NCI-H1105 treated with DMSO at 0.1 percent for 48 hours (cell line): ENCODE measurements at places on chromosomes 6 and 20.

- no peak for DNase-seq
Observed at GRCh38 chr6:34901930-34902329, 12.9 kb downstream of the ANKS1A start.

DNA sequence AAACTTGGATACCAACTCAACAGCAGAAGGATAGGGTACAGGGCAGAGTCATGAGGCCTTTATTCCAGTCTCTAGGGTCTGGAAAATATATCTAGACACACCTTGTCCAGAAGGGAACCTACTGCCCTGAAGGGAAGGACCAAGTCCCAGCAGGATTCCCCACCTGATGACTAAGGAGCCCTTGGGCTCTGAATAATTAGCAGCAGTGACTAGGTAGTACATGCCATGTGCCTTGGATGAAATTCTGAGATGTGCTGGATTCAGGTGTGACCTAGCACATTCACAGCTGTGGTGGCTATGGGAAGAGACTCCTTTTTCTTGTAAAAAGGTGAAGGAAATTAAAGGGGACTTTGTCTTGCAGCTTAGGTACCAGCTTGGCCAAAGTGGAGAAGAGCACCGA lies 364.3 kb upstream of the PTCHD4 start:
- DNase-seq = no peak

DNA sequence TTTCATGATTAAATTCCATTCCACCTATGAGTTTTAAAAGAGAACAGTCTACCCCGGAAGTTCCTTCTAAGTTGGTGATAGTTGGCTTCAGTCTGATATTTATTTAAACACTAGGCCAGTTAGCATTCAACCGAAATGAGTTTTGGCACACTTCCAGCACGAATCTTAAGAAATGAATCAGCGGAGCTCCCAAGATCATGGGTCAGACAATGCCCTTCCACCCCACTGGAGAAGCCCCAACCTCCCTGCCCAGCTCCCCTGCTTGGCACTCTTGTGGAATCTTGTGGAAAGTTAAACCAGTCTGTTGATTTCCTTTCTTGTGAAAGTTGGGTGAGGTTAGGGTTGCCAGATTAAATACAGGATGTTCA lies 64.3 kb downstream of the MKKS start:
- no peak for DNase-seq

DNA sequence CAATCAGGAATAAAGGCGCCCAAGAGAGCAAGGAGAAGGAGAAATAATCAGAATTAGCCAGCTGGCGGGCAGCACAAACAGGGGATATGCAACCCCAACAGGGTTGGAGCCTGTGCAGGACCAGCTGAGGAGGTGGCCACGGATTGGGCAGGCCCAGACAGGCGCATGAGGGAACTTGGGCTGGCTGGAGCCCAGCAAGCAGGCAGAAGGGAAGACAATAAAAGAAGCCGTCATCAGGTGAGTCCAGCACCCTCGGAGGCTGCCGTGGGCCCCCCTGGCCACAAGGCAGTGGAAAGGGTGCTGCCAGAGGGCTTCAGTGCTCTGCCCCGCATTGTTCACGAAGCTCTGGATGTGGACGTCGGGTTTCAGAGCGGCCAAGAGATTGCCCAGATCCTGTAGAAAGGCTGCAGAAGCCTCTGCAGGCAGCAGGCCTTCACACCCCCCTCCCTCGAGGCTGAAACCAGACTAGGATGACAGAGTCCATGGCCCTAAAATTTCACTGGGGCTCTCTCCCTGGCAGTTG lies 28.4 kb upstream of the MAFB start:
- DNase-seq = peak; percentile 36

GRCh38 chr6:133804265-133804664 lies 84.6 kb upstream of the TCF21 start:
- no peak for DNase-seq

- DNase-seq = no peak
Observed at GRCh38 chr6:124888581-124889371, 73.5 kb upstream of the RNF217 start.

DNA sequence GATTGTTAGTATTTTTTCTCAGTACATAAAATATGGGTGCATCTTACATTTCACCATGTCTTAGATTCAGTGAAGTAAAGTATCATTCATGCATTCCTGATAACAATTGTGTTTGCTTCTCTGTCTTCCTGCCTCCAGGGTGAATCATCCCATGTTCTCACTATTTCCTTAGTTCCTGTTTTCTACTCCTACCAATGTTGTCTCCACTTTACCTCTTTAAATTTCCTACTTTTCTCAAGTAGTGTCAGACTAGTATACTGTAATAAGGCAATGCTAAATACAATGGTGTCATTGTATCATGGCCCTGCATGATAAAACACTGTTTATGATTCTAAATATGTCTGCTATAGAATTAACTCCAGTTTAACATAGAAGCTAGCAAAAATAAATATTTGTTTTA lies 37.4 kb upstream of the GABRR1 start:
- DNase-seq = no peak

DNA sequence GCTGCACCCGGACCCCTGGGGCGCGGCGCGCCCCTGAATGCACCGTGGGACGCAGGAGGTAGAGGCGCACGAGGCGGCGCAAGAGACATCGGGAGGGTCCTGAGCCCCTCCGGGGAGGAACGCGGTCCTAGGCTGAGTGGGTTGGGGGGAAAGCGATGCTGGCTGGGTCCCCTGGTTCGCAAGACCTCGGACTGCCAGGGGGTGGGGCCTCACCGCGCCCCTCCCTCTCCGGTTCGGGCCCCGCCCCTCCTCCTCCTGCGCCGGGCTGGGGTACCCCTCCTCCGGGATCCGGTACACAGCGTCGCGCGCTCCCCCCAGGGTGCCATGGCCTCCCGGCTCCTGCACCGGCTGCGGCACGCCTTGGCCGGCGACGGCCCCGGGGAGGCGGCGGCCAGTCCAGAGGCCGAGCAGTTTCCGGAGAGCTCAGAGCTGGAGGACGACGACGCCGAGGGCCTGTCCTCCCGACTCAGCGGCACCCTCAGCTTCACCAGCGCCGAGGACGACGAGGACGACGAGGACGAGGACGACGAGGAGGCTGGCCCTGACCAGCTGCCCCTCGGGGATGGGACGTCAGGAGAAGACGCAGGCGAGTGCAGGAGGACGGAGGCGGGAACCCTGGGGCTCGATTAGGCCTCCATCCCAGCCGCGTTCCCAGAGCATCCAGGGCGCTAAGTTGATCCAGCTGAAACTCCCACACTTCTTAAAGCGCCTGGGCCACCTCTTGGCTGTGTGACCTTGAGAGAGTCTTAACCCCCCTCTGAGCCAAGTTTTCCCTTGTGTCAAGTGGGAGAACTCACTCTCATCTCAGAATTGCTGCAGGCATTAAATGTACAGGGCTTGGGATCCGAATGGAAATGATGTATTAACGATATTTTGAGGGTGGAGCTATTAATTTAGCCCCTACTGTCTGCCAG lies 541 bp downstream of the SNX21 start:
- DNase-seq = peak; percentile 28

DNA sequence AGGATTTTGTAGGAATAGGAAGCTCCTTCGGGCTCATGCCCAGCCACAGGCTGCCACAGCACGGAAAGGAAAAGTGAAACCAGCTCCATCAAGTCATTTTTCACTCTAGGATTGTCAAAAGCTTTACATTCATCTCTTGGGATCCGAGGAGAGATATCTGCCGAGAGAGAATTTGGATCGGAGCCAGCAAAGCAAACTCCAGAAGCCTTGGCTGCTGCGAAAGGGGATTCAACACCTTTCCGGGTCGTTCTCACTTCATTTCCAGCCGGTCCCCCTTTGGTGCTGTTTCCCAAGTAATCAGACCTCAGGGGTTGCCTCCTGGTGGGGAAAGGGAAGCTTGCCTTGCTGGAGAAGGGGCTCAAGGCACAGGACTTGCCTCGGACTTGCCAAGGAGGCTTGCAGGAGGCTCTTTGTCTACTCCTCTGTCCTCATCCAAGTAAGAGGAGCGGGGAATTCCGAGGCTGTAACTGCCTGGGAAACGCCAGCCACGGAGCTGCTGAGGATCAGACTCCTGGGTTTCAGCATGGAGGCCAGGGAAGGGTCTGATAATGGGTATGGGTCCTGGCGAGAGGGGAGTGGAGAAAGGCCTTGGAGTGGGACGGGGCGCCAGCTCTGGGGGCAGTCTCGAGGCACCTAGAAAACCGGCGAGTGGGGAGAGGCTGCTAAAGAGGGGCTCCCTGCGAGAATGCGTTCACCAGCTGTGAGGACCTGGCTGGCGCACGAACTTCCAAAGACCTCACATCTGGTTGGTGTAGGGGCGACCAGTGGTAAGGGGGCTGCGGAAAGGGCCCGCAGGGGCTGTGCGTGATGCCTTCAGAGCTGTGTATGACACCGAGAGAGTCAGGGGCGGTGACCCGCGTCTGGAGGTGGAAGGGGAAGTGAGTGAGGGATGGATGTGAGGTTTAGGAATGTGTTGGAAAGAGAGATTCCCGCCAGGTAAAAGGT lies 702 bp downstream of the ETV7 start:
- DNase-seq = no peak

DNA sequence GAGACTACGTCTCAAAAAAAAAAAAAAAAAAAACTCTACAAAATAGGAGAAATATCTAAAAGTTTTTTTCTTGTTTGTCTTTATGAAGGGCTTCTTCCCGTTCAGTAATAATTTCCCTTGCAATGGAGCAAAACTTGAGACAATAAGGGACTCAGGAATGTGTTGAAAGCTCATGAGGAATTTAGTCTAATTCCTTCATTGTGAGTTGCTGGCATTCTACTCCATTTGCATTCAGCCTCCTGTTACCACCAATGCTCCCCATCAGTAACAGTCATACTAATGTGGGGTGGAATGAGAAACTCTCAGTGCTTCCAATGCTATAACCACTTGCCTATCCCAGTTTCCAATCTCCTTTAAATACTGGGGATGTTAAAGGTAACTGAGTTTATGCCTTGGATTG lies 576.7 kb upstream of the AGPAT4 start:
- no peak for DNase-seq

DNA sequence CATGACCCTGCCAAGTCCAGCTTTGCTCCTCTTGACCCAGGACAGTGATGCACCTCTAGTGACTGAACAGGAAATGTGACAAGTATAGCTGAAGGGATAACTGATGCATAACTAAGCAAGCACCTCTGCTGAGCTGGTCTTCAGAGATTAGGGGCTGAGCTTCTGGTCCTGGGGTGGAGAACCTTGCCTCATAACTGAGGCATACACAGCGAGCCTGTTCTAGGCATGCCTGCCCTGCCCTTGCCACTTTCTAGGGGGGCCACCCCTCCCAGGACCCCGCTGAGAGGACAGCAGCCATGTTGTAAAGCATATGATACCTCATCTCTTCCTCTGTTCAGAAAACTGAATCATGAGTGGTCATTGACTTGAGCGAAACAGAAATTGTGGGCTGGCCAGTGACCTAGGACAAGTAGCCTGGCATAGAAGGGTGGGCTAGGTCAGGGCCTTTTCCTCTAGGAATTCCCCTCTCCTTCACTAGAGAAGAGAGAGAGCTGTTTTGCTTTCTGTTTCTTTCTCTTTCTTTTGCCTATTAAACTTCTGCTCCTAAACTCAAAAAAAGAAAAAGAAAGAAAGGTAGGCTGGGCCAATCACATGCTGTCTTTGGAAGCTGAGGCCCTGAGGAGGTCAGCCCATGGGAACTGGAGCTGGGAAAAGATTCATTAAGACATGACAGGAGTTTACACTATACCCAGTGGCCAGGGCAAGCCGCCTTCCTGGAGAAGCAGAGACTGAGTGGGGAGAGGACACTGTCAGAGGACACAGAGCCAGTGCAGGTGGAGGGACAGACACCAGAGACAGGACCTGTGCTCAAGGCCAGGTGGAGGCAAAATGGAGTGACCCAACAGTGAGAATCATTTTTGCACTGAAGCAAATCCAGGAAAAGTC lies 23.1 kb downstream of the ALDH5A1 start:
- no peak for DNase-seq

DNA sequence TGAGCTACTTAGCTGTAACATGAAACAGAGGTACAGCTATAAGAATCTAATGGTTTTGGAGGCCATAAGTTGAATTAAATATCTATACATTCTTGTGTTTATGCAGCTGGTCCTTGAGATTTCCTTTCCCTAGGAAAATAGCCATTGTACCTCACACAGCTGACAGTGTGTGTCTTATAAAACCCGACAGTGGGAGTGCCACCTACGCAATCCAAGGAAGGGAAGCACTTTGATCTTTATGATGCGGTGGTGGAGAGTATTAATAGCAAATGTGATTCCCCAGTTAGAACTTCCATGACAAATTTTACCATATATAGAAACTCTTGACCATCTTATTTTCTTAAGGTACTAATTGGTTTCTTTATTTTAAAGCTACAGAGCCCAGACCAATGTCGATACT lies 149.5 kb downstream of the TMEM200A start:
- DNase-seq = no peak

DNA sequence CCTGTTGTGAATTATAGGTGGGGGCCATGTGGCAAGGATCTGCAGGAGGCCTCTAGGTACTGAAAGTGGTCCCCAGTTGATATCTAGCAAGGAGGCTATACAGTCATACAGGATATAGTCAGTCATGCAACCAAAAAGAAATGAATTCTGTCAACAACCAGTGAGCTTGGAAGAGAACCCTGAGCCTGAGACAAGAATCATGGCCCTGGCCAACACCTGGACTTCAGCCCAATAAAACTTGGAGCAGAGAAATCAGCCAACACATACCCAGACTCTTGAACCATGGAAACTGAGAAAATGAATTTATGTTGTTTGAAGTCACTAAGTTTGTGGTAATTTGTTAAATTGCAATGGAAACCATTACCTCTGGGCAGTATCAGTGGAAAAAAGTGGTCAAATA lies 370.2 kb downstream of the KIF16B start:
- no peak for DNase-seq

- DNase-seq = no peak
Observed at GRCh38 chr20:1924910-1925861, 30.0 kb downstream of the SIRPA start.

GRCh38 chr6:15948930-15949900 lies 179.7 kb upstream of the MYLIP start:
- peak; percentile 97 for DNase-seq

GRCh38 chr6:142757852-142758628 lies 186.9 kb downstream of the HIVEP2 start:
- no peak for DNase-seq

- no peak for DNase-seq
Observed at GRCh38 chr6:35007016-35007415, 118.0 kb downstream of the ANKS1A start.

- DNase-seq = no peak
Observed at GRCh38 chr6:68726992-68727391, 91.9 kb downstream of the ADGRB3 start.

DNA sequence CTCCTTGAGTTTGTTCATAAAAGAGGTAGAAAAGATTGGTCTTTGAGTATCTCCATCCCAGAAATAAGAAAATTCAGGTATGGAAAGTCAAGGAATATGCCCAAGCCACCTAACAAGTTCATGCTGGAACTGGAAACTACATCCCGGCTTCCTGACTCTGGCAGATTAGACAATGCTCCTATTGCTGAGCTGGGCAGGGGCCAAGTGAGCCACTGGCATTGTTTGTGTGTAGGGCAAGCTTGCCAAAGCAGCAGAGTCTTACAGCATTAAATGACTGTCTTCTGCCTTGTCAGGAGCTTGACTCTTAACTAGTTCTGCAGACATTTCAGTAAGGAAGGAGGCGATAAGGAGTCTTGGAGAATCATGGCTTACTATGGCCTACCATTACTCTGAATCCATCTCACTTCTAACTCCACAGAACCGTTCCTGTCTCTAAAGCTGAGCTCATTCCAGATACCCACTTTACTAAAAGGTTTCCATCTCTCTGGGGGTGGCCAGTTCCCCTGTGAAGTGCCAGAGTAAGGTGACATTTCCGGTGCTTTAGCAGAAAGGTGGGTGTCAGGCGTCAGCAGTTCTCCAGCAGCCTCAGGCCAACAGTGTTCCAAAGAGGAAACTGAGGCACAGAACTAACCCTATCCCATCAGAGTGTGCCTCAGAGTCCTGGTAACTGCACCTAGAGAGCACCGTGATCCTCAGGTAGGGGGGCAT lies 30.1 kb downstream of the PRDM1 start:
- DNase-seq = no peak
